ENCODE measurements at places on chromosomes 1 and 21.
A peak's percentile ranks its signal among the peaks of the same experiment; 100 is the strongest.

- no peak overlapping the region for H3K27ac ChIP-seq
- H3K27me3 ChIP-seq = no peaks in the 10 kb centered on the region
- H3K36me3 ChIP-seq = no peaks in the 10 kb centered on the region
- no peak for DNase-seq
- H3K4me3 ChIP-seq = no peak overlapping the region
These were observed 36.5 kb upstream of the LRRC3 start for GRCh38 chr21:44418876-44419230.

GRCh38 chr1:229191066-229191674, 79.7 kb upstream of the RAB4A start:
- H3K4me3 ChIP-seq = no peak overlapping the region
- no peak overlapping the region for H3K27ac ChIP-seq
- no peaks in the 10 kb centered on the region for H3K27me3 ChIP-seq
- H3K4me1 ChIP-seq = no peaks in the 10 kb centered on the region
- H3K36me3 ChIP-seq = no peaks in the 10 kb centered on the region
- no peak for DNase-seq

DNA sequence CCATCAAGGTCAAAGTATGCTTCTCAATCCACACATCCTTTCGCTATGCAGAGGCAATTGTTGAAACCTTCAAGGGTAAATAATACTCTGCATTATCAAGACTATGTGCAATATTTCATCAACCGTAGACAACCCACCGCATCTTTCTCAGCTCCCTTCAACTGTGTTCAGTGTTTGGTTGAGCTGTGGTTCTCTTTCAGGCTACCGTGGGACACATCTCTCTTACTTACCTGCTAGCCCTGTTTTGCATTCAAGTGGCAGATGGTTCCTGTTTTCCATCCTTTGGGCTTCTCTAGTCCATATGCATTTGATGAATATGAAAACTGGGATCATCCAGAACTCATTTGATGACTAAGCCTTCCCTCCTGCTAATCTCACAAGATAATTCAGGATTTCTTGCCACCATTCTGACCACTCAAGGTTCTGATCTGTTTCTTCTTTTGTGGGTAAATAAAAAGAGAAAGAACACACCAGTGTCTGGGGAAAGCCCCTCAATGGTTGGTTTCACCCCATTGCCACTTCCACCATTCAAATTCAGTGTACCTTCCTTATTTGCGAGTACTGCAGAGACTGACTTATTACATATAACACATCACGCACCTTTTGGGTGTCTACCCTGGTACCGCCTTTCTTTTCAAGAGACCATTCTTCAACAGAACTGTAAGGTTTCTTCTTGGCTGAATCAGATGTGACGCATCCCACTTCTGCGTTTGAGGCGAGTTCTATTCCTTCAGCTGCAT, 61.7 kb downstream of the BACE2 start:
- no peaks in the 10 kb centered on the region for H3K27me3 ChIP-seq
- no peak overlapping the region for H3K4me3 ChIP-seq
- no peaks in the 10 kb centered on the region for H3K36me3 ChIP-seq

DNA sequence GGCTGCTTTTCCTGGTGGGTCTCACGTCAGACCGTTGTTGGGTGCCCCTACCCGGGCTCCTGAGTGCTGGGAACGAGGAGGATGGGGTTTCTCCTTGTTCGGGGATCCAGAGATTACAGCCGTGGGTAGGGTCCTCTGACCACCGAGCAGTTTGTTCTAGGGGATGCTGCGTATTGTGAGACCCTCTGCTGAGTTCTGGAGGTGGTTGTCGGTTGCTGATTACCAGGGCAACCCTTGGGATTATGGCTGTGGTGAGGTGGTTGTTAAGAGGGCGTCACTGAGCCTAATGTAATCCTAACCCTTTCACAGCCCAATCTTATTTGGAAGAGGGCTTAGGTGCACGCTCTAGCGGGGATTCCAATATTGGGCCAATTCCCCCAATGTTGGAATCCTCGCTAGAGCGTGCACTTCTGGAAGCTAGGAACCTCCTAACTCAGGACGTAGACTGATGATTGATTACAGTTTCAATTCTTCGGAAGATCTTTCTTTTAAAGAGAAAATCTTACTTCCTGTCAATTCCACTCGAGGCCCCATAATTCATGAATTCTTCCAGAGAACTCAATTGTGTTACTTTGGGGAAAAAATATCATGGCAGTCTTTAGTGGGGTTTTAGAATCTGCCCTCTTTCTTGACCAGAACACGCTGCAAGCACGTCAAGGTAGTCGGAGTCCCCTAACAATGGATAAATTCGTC, 483 bp downstream of the TCEANC2 start:
- DNase-seq = no peak
- H3K4me3 ChIP-seq = peak overlapping the region; percentile 43
- H3K27ac ChIP-seq = peak overlapping the region; percentile 92
- peaks cover 14% of the 10 kb centered on the region for H3K4me1 ChIP-seq
- H3K27me3 ChIP-seq = no peaks in the 10 kb centered on the region
